ENCODE measurements at places on chromosomes 16 and 17.
A peak's percentile ranks its signal among the peaks of the same experiment; 100 is the strongest.

DNA sequence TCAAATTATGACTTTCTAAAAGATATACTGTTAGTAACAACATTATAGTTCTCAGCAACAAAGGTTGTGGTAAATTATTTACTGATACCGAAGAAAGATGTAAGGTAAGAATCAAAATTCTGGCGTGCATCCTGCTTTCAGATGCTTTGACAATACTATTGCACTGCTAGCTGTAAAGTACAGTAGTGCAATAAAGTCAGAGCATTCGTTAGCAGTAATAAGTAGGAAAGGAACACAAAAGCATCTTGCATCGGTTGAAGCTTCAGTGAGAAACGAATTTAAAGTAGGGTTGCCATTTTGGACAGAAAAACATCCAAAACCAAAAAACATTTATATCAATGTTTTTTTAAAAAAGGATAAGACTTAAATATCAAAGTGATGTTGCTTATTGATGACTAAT is 4.0 kb downstream of the SKA2 start:
- no peak for DNase-seq

DNA sequence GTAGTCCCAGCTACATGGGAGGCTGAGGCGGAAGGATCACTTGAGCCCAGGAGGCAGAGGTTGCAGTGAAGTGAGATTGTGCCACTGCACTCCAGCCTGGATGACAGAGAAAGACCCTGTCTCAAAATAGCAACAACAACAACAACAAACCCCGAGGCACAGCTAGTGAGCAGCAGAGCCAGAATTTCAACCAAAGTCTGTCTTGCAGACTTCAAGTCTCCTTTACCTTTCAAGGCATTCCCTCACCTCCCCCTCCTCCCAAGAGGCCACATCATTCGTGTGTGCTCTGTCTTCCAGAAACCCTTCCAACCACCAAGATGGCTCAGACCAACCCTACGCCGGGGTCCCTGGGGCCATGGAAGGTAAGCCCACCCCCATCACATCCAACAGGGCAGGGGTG is 2.2 kb downstream of the CRYBA1 start:
- DNase-seq, result no peak

- peak; percentile 21 for DNase-seq
Observed at GRCh38 chr16:65658349-65658748, 536.5 kb upstream of the CDH11 start.

- no peak for DNase-seq
Observed at GRCh38 chr17:7897773-7898172, 9.2 kb downstream of the CHD3 start.

GRCh38 chr16:89153848-89154271 is 17.7 kb upstream of the CDH15 start:
- no peak for DNase-seq

DNA sequence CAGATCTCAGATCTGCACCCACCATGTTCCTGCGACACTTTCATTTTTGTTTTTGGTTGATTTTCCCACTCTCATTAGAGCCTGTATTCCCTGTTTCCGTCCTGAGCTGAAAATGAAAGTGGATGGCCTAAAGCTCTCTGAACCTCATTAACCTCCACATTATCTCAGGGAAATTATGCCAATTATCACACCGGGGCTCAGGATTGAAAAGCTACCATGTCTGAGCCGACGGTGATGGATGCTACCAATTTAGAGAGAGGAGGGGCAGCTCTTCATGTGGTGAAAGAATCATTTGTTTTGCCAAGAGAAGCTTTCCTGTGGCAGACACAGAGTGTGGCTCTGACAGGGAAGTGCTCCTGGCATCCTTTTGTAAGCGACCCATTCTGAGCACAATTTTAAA is 410.4 kb upstream of the CDH11 start:
- no peak for DNase-seq

DNA sequence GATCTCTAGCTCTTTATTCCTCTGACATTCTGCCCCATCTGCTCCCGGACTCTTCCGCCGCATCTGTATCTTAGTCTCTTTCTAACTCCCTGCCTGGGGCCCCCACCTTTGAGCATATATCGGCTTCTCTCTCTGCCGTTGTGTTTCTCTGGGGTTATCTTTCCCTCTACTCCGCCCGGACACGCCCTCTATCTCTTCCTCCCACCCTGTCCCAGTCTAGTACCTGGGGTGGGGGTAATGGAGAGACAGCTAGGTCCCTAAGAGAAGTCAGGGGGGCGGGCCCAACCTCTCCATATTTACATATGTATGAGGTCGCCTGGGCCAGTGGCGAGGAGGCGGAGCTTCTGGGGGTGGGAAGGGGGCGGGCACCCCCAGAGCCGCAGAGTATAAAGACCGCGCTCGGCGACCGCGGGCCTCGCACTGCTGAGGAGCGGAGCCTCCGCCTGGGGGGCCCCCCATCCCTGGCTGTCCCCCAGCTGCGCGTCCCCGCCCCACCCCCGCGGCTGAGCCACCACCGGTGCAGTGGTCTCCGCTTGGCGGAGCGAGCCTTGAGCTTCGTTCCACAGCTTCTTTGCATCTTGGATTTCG is at the start of gene ATP1B2:
Gene ATP1B2 (plus strand): TSS at position 418 of the 588 bp plus-strand sequence. CDS start 593 bp downstream, outside the sequence.
- no peak for DNase-seq

DNA sequence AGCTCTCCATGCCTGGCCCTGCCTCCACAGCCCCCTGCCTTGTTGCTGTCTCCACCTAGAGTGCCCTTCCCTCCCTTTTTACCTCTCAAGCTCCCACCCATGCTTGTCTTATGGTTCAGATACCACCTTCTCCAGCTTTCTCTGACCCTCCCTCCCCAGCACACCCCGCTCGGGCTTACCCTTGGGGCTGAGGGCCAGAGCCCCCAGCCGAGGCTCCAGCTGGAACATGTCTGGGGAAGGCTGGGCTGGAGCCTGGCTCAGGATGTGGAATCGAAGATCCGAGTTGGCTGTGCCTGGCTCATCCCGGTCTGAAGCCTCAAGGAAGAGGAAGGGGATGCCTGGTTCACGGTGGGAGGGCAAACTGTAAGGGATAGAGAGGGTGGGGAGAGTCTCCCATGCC is 3.6 kb downstream of the CDH16 start:
- no peak for DNase-seq

GRCh38 chr17:12365805-12366204 is 299.9 kb upstream of the MYOCD start:
- no peak for DNase-seq

DNA sequence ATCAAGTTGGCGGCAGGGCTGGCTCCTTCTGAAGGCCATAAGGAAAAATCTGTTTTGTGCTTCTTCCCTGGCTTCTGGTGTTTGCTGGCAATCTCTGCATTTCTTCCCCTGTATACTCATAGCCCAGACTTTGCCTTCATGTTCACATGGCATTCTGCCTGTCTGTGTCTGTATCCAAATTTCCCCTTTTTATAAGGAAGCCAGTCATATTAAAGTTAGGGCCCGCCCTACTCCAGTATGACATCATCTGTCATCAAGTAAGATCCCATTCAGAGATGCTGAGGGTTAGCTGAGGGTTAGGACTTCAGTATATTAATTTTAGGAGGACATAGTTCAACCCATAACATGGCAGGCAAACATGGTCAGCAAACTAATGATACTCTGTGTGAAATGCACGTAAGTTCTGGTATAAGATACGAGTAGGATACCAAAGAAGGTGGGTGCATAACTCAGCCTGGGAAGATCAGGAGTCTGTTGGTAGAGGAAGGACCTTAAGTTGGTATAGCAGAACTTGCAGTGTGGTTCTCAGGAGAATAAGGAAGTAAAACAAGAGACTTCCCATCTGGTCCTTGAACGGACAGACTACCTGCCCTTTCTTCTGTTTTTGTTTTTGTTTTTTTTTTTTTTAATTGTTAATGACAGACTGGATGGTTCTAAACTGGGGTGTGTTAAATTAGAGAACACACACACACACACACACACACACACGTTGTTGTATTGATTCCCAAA is 13.9 kb downstream of the MAP2K6 start:
- DNase-seq, result peak; percentile 34

Data from HL-60 (cell line).